ENCODE measurements at places on chromosomes 7 and 10. TPM values are rescaled to one million over a fixed set of nuclear protein-coding genes. Genes with fewer than 3 reads are reported as not detected.

DNA sequence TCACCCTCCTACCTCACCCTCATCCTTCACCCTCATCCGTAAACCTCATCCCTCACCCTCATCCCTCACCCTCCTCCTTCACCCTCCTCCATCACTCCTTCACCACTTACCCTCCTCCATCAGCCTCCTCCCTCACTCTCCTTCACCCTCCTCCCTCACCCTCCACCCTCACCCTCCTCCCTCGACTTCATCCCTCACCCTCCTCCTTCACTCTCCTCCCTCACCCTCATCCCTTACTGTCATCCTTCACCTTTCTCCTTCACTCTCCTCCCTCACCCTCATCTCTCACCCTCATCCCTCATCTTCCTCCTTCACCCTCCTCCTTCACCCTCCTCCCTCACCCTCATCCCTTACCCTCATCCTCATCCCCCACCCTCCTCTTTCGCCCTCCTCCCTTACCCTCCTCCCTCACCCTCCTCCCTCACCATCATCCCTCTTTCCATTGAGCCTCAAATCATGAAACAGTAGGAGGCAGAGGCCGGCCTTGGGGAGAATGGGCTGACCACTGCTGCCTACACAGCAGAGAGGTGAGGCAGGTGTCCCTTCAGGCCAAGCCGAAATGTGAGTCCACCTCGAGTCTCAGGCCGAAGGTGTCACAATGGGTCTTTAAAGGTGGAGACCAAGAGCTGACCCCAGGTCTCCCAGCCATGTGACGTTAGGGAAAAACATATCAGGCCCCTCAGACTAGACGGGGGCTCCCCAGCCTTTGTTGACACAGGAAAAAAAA, 53.0 kb downstream of the PDGFA start:
- no peak for DNase-seq

DNA sequence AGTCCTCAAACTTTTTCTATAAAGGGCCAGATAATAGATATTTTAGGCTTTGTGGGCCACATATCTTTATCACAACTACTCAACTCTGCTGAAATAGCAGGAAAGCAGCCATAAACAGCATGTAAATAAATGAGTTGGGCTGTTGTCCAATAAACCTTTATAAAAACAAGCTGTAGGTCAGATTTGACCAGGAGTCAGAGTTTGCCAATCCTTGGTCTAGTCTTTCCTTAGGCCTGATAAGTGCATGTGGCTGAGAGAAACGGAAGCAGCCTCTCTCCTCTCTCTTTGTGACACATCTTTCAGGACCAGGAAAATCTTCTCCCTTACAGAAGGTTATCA, 724.5 kb downstream of the GRID1 start:
- no peak for DNase-seq

DNA sequence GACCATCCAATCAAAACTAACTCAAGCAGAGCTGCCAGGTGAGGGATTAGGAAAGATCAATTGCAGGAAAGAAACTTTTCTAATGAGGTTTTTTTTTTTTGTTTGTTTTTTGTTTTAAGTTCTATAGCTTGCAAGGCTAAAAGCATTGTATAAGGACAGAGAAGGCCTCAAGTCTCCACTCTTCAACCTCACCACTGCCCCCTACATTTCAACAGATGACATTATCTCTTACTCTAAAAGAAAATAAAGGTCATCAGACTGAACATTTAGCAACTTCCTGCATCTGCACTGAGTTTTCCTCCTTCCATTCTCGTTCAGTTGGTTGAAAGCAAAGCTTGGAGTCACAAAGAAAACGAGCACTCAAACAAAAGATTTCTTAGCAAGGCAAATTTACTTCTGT, 45.2 kb upstream of the EXOC4 start:
- DNase-seq, result no peak

SFTPA1 gene
- not detected for polyA plus RNA-seq

FAM204A gene
- polyA plus RNA-seq, result 206 TPM

- DNase-seq, result peak; percentile 8
Measured at GRCh38 chr7:155007947-155008346, 5.0 kb upstream of the PAXIP1 start.

GRCh38 chr7:141189231-141189630, 115.4 kb downstream of the TMEM178B start:
- no peak for DNase-seq

GRCh38 chr7:146054909-146055308, 61.7 kb upstream of the CNTNAP2 start:
- DNase-seq, result no peak

GRCh38 chr10:118042336-118042735, 4.4 kb downstream of the RAB11FIP2 start:
- no peak for DNase-seq

TUBB8 gene
- not detected for polyA plus RNA-seq

GRCh38 chr7:134155206-134155605, 28.1 kb downstream of the LRGUK start:
- DNase-seq, result no peak

DNA sequence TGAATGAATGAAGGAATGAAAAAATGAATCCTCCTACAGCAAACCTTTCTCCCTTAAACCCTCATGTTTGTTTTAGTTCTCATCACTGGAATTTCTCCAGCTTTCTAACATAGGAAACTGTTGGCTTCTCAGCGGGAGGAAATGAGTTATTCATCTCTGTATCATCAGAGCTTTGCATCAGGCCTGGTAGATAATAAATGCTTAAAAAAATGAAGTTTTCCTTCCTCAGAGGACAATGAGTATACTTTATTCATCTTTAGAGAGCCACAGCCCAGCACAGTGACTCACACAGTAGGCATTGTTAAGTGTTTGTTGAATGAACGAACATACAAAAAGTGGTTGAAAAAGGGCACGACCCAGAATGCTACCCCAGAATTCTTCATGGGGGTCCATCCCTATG, 62.6 kb downstream of the COL13A1 start:
- DNase-seq, result no peak

DNA sequence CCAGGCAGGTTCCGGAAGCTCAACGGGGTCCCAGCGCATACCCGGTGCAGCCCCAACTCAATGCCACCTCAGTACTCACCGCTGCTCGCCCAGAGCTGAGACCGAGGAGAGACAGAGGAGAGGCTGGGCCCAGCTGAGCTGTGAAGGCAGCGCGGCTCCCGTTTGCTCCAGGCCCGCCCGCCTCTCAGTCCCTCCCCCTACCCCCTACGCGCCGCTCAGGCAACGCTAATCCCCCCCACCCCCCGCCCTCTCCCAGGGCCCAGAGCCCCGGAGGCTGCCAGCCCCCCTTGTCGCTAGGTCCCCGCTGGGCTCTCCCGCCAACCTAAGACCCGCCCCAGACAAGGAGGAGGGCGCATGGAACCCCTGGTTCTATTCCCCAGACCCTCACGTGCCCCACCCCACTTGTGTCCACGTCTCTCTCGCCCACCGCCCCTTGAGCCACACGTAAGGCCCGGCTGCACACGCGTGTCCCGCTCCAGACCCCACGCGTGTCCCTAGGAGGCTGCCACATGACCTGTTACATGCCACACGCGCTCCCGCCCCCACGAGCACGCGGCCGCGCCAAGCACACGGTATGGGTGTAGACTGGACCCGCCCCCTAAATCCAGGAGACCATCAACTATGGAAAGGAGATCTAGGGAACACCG, at the start of gene PSD:
Gene PSD (minus strand): TSS at position 164 of the 647 bp plus-strand sequence. CDS start 1,747 bp downstream, outside the sequence.
- no peak for DNase-seq

DNA sequence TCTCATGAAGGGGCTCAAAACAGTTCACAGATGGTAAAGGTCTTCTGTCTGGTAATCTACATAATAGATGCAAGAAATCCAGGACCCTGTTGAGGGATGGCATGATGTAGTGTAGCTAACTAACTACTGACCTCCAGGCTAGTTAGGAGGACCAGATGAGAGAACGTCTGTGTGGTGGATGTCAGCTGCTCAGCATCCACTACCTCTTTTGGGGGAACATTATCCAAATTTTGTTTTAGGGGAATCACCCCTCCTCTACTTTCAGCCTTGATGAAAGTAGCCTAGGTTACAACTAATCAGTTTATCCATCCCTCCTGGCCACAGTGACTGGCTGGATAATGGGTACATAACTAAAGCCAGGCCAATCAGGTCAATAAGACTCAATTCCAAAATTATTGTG, 246.0 kb downstream of the RNLS start:
- no peak for DNase-seq

DNA sequence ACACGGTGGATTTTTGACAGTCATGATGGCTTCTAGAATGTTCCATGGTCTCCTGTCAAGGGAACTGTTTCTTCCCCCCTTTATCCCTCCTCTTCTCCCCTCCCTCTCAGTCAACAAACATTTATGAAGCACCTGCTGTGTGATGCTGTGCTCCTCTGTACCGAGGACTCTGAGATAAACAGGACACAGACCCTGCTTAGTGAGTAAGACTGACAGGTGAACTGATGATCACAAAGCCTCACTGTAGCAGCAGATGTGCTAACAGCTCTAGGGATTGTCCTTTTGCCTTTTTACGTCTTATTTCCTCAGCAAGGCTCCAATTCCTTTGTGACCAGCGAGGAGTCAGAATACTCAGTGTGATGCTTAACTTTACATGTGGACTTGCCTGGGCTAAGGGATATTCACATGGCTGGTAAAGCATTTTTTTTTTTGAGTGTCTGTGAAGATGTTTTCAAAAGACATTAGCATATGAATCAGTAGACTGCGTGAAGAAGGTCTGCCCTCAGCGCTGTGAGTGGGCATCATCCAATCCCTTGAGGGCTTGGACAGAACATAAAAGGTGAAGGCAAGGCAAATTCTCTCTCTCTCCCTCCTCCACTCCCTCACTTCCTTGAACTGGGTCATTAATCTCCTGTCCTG, 170.1 kb downstream of the ADRA2A start:
- no peak for DNase-seq

GRCh38 chr10:38038932-38039245, 28.4 kb downstream of the ZNF33A start:
- DNase-seq, result no peak

GRCh38 chr10:124511205-124512039, 49.8 kb downstream of the LHPP start:
- peak; percentile 19 for DNase-seq

BTBD16 gene
- polyA plus RNA-seq, result not detected

SCD gene
- 4.5 TPM for polyA plus RNA-seq

DNA sequence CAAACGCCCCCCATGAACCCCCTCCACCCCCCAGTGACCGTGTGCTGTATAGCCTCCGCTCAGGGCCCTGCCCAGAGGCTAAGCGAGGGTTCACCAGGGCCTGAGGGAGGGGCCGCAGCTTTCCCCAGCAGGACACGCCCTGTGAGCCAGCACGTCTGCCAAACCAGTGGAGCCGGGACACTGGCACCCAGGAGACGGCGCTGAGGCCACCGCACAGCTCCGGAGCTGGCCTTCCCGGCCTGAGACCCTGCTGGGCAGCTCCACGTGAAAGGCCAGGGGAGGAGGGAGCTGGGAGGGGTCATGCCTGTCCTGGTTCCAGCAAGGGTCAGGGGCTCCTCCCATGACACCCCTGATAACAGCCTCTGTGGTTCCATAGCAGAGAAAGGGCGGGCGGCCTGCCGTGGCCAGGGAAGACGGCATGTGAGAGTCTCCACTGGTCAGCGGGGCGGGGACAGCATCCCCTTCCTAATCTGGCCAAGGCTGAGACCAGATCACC, 278.3 kb downstream of the ELFN1 start:
- DNase-seq, result no peak

DNA sequence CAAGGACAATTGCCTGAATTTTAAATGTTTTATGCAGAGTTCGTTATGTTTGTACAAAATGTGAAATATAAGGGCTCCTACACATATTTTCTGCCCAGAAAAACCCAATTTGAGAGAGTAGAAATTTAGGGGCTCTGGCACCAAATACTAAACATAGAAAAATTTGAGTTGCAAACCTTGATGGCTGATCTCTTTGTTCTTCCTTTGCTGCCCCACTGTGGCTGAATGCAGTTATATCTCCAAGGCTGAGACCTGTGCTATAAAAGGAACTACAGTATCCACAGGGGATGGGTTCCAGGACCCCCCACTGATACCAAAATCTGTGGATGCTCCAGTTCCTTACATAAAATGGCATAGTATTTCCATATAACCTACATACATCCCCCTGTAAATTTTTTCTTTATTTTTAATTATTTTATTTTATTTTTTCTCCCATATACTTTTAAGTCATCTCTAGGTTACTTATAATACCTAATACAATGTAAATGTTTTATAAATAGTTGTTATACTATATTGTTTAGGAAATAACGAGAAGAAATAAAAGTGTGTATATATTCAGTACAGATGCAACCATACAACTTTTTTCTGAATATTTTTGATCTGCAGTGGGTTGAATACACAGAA, 22.5 kb downstream of the CFAP43 start:
- no peak for DNase-seq

- no peak for DNase-seq
Measured at GRCh38 chr10:47237316-47238260, 62.4 kb upstream of the GDF10 start.

FIGNL1 gene
- 1.8 TPM for polyA plus RNA-seq

ANXA8L1 gene
- polyA plus RNA-seq, result not detected

MEST gene
- 0.53 TPM for polyA plus RNA-seq

DNA sequence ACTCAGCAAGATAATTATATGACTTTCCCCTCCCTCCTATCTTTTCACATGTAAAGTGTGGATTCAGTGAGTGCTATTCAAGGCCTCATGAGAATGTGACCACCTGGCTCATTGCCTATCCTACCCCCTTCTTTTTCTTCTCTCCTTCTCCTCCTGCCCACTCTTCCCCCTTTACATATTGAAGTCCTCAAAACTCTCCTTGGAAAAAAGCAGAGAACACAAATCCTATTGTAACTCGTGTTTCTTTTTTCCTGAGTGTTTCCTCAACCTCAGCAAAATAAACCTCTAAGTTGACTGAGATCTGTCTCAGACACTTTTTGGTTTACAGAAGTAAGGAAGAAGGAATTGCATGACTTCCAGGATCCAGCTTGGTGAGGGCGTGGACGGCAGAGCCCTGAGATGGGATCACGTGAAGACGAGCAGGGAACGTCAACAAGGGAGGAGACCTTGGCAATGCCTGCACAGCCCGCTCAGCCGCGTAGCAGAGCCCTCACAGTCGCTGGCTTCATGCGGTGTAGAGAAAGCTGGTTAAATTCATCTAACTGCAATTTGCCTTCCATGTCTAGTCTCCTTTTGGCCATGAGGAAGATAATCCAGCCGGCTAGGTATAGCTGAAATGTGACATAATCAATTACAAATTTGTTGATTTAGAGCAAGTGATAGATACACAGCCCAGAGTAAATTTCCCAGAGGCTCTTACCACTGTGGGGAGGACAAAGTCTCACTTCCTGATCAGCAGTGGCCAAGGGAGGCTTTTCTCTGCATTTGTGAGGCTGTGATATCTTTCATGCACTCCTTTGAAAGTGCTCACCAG, 75.7 kb downstream of the LYZL2 start:
- DNase-seq, result no peak

ANKRD61 gene
- not detected for polyA plus RNA-seq

DNA sequence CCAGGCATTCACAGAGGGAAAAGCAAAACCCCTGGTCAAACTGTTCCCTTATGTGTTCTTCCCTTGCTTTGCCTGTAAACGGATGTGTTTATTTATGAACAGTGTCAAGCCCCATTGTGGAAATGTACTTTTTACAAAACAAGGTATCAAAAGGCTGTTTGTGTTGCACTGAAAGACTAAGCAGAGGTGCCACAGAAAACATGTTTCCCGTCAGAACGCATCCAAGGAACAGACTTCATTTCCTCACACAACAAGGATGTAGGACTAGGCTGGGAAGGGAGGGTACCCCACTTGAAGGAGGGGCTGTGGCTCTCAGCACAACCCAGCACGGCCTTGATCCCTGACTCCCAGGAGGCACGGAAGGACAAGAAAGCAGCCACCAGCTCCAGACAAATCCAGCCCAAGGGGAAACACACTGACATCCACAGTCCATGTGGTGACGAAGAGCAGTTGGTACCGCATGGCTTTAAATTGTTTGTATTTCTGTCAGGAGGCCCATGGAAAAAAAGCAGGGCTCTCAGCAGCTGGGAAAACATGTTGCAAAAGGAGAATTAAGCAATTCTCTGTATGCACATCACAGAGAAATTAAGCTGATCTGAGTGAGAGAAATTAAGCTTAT, 85.6 kb downstream of the RNF216 start:
- DNase-seq, result no peak
